ENCODE measurements at places on chromosomes 7 and 10.

DNA sequence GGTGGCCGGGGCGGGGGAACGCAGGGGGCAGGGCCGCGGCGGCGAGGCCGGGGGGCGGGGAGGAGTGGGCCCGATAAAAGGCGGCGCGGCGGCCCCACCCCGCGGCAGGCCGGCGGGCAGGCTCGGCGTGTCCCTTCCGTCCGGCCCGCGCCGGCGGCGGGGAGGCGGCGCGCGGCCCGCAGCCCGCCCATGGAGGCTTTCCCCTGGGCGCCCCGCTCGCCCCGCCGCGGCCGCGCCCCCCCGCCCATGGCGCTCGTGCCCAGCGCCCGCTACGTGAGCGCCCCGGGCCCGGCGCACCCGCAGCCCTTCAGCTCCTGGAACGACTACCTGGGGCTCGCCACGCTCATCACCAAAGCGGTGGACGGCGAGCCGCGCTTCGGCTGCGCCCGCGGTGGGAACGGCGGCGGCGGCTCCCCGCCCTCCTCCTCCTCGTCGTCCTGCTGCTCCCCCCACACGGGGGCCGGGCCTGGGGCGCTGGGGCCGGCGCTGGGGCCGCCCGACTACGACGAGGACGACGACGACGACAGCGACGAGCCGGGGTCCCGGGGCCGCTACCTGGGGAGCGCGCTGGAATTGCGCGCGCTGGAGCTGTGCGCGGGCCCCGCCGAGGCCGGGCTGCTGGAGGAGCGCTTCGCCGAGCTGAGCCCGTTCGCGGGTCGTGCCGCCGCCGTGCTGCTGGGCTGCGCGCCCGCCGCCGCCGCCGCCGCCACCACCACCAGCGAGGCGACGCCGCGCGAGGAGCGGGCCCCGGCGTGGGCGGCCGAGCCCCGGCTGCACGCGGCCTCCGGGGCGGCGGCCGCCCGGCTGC, at the start of gene NANOS1:
Gene NANOS1 (plus strand): TSS at position 102 of the 808 bp plus-strand sequence. CDS start 88 bp downstream, at position 190.
- DNase-seq: peak; percentile 29

GRCh38 chr7:154744256-154744860, 258.6 kb downstream of the PAXIP1 start:
- DNase-seq: peak; percentile 63

- no peak for DNase-seq
These were observed 73.0 kb upstream of the SFMBT2 start for GRCh38 chr10:7483848-7484247.

- no peak for DNase-seq
These were observed 36.2 kb downstream of the ZCCHC24 start for GRCh38 chr10:79409038-79409725.

GRCh38 chr7:150778738-150779301, 21.3 kb downstream of the TMEM176B start:
- DNase-seq: peak; percentile 45

DNA sequence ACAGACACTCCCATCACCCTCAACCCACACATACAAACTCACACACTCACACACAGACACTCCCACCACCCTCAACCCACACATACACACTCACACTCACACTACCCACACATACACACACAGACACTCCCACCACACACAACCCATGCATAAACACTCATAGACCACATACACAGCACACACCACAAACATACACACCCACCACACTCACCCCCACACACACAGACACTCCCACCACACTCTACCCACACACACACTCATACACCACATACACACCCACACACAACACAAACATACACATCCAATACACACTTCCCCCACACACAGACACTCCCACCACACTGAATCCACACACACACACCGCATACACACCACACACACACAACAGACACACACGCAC, 521.2 kb downstream of the TCERG1L start:
- DNase-seq: no peak

- no peak for DNase-seq
These were observed 48.2 kb downstream of the XPNPEP1 start for GRCh38 chr10:109875151-109875568.

DNA sequence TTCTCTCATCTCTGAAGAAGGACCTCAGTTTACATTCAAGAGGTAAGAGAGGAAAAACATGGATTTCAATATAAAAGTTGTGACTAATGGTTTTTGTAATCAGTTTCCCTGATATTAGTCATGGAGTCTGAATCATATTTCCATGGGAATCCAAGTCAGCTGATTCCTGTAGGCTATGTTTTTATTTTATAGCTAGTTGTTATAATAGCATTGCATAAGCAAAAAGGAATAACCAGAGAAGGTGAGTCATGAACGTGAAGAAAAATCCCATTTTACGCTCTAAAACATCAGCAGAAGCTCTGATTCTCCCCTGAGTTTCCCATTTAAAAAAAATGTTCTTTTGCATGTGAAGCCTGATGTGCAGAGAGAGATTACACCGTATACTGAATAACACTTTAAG, 299.3 kb downstream of the SFMBT2 start:
- no peak for DNase-seq

- no peak for DNase-seq
These were observed 12.3 kb downstream of the OSBPL3 start for GRCh38 chr7:24967696-24968095.

- no peak for DNase-seq
These were observed 2.0 kb downstream of the ST7 start for GRCh38 chr7:116955340-116955739.

DNA sequence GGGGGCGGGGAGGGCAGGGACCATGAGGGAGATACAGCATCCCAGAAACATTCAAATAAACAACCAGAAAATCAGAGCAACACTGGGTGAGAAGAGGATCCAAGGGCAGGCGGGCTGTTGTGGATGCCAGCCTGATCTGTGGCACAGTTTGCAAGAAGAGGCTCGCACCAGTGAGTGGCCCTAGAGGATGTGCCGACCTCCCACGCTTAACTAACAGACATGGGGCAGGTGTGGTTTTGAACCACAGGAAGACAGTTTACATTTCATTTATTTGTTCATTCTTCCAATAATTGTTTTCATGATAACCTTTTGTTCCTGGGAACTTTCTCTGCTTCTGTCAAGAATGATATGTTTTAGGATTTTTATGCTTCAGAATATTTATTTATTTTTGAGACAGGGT, 115.6 kb downstream of the ZNF248 start:
- DNase-seq: no peak

DNA sequence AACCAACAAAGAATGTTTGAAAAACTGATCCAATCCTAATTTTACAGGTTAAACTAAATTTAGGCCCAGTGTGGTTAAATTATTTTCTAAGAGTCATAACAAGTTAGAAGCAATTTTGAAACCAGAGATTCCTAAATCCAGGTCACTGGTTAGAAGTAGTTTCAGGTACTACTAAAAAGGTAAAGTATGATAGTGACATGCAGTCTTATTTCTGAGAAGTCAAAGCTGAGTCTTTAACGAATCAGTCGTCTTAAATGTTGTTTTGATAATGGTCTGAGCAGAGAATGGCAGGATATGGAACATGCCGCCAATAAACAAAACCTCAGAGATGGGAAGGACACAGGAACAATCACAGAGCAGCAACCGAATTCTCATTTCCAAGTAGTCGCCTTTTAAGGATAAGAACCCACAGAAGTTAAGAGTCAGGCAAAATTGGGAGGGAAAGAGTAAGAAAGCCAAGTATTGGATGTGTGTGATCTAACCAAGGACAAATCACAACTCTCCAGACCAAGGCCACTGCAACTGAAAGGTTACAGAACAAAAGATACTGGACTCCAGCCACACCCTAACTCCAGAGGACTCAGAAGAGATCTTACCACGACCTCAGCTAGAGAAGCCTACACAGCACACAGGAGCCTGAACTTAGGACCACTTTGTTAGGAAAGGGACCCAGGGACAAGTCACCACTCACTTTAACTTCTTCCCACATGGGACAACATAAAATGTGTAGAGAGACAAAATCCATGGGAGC, 19.7 kb downstream of the TMEM243 start:
- no peak for DNase-seq

DNA sequence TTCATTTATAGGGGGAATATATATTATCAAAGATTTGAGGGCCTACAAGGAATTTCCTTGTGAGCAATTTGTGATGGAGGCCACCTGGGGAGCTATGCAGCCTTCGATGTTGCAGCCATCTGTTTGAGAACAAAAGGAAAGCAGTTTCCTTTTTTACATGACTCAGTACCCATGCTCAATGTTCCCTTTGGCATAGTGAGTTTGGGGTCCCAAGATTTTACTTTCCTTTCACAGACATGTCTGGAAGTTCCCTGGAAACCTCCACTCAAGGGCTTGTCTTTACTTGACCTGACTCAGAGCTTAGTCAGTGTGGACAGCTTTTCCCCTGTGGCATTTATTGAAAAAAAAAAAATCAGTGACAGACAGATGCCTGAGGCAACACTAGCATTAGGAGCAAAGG, 73.5 kb upstream of the VIPR2 start:
- no peak for DNase-seq

- DNase-seq: peak; percentile 40
These were observed 229.0 kb downstream of the STK31 start for GRCh38 chr7:23938937-23939552.

DNA sequence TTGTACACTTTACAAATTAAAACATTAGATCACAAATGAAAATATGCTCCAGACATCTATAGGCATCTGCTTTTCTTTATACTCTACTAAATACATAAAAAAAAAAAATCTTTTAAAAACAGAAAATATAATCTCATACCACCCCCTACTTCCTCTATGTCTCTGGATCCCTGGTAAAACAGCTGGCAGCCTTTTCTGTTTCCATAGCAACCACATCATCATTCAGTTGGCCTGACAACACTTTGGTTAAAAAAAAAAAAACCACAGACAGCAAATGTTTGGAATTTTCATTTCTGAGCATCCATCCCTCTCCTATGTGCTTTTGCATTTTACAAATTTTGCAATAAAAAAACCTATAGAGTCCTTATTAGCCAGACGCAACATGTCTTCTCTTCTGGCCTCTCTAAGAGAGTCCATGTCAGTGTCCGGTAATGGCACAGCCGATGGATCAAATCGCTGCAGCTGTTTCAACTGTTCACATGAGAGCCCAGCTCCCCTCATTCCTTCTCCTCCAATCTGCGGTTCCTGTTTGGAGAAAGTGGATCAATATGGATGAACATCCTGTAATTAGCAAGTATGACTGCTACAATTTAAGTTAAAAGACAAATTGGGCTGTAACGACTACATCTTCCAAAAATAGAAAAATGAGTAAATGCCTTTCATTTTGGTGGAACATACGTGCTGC, 105.6 kb downstream of the NSUN6 start:
- DNase-seq: no peak

DNA sequence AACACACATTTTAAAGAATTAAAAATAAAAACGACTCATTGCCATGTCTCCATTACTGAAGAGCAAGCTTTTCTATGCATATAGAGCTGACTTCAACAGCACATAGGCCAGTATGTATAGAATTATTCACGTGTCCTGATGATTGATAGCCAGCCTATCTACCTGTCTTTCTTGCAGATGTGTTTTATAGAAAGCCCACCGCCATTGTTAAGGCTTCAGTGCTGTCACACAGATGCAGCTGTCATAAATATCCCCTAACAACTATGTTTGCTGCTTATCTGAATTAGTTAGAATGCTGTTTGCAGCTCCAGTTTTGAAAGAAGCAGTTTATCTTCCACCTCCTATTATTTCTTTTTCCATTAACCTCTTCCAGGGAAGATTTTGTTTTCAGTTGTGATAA, 235.9 kb downstream of the SLC25A13 start:
- no peak for DNase-seq

GRCh38 chr10:119408969-119409371, 133.5 kb downstream of the RGS10 start:
- no peak for DNase-seq

DNA sequence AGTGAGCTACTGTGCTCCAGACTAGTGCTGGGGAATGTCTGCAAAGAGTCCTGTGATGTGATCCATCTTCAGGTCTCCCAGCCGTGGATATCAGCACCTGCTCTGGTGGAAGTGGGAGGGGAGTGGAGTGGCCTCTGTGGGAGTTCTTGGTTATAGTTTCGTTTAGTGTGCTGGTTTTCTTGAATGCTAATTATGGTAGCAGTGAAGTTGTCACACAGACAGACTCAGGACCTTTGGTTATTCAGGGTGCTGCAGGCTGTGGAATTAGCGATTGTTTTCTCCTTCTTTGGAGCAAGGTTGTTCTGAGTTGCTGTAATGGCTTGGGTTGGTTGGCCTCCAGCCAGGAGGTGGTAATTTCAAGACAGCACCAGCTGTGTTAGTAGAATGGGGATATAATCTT, 132.7 kb upstream of the HGF start:
- no peak for DNase-seq

- no peak for DNase-seq
These were observed 381.4 kb downstream of the RPS24 start for GRCh38 chr10:78415111-78415510.

GRCh38 chr10:92846854-92847201, 1.5 kb upstream of the EXOC6 start:
- no peak for DNase-seq

GRCh38 chr10:116371737-116372136, 47.5 kb downstream of the CCDC172 start:
- DNase-seq: no peak

- no peak for DNase-seq
These were observed 288.2 kb downstream of the IPMK start for GRCh38 chr10:57979491-57979890.

GRCh38 chr10:3213758-3214515, 41.4 kb upstream of the PITRM1 start:
- DNase-seq: no peak

DNA sequence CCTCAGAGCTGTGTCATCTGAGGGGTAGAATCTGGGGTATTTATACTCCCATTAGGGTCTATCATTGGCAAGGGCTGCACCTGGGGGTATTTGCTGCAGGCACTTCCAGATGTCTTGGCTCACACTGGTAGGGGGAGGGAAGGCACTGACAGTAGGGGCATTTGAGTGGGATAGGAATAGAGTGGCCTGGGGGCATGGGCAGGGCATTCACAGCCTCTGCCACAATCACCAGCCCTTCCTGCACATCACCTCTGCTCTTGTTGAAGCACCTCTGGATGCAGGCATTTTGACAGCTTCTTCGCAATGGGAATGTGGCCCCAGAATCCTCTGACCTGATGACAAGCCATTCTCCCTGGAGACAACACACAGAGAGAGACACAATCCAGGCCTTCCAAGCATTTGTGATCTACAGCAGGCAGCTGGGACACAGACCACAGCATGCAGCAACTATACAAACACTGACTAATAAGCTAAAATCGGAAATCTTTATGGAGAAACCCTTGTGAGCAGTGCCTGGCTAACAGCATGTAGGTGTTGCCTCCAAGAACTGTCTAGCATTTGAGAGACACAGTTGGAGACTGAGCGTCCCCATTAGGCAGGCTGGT, 178.5 kb downstream of the KCNMA1 start:
- no peak for DNase-seq

GRCh38 chr7:46229409-46229808, 308.3 kb upstream of the IGFBP3 start:
- DNase-seq: no peak

DNA sequence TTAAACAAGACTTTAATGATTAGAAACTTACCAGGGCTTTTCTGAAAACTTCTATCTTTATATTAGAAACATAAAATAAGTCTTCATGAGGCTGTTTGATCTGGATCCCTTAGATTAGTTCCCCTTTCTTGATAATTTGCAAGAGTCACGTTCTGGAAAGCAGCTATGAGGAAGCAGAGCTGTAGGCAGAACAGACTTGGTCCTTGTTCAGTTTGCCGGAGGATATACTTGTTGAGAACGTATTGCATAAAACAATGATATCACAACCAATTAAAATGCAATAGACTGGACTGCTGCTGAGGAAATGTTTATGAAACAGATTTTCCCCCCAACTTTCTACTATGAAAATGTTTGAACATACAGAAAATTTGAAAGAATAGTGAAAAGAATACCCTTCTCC, 2.8 kb downstream of the SAMD9L start:
- DNase-seq: no peak

GRCh38 chr10:11610826-11611247, 613 bp downstream of the USP6NL start:
- DNase-seq: no peak

GRCh38 chr7:87151729-87152111, 533 bp upstream of the DMTF1 start:
- no peak for DNase-seq
